ENCODE measurements at places on chromosomes 5 and 9.

DNA sequence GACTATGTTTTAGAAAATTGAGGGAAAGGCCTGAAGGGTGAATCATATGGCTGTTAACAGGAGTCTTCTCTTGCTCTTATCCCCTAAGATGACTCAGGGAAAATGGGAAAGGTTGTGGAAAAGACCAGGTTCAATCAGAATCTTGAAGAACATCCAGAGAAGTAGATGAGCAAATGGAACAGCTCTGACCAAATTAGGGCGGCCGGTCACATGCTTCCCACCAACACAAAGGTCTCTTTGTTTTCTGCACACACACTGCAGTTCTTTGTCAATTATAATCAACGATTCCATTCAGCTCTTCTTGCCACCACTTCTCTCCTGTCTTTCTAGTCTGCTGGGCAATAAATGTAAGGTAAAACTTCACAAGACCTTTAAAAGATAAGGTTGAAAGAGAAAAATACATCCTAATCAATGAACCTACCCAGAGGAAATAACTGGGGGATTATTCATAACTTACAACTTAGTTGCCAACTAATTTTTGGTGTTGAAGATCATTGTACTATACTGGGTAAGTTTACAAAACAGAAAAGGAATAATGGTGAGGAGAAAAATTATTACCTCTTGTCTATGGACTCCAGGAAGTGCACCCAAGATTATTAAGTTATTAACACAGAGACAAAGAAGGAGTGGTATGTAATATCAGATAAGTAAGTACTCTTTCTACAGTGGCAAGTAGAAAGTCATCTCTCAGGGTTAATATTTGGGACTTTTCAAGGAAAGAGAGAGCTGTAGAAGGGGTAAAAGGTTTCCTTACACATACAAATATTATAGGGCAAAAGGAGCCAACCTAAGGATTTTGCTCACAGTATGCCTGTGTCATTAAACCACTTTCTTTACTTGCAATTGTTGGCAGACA lies 441.9 kb upstream of the PIK3R1 start:
- DNase-seq = peak; percentile 94

GRCh38 chr5:115458003-115458409 lies 86.6 kb downstream of the FEM1C start:
- no peak for DNase-seq

DNA sequence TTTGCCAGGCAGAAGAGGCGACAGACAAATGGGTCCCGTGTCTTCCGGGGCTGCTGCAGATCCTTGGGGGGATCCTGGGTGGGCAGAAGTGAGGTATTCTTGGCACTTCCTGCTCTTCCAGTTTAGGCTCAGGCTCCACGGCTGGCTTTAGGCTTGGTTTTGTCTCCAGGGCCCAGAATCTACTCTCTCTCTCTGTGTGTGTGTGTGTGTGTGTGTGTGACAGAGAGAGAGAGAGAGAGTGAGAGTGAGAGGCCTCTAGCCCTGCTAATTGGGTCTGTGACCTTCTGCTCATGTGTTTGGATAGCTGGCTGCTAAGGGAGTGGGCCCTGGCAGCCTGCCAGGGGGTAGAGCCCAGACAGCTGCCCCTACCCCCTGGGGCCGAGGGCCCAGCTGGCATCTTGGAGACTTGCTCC lies 39.3 kb downstream of the CRB2 start:
- no peak for DNase-seq

GRCh38 chr9:132078699-132079356 lies 839 bp downstream of the MED27 start:
- DNase-seq = no peak

DNA sequence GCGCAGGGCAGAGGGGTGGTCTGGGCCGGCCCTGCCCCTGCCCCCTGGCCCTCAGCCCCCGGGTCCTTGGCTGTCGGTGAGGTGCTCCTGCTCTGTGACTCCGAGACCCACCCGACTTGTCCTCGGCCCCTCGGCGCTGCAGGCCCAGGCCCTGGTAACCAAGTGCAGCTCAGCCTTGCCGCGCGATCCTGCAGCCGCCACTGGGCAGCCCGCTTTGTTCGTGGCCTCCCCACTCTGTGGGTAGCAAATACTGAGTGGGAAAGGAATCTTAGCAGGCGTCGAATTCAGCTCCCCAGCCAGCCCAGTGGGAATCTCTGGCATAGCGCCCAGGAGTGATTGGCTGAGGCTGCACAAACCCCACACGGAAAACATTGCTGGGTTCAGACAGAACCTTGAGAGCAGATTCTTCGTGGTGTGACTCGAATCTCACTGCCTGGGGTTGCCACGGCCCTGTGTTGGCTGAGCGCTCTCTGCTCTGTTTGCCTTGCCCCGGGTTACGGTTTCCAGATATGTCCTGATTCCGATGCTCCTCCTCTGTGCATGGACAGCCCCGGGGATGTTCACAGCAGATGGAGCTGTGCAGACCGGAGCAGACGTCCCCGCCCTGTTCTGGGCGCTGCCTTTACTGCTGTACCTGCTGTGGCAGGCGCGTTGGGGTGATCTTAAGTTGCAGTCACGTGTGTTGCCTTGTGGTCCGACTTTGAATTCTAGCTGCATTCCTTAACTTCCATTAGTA lies 13.4 kb upstream of the EXOC3 start:
- DNase-seq = no peak

- peak; percentile 63 for DNase-seq
Observed at GRCh38 chr5:16690243-16690852, 73.6 kb upstream of the RETREG1 start.

GRCh38 chr5:151362970-151363369 lies 15.6 kb upstream of the SLC36A2 start:
- no peak for DNase-seq

DNA sequence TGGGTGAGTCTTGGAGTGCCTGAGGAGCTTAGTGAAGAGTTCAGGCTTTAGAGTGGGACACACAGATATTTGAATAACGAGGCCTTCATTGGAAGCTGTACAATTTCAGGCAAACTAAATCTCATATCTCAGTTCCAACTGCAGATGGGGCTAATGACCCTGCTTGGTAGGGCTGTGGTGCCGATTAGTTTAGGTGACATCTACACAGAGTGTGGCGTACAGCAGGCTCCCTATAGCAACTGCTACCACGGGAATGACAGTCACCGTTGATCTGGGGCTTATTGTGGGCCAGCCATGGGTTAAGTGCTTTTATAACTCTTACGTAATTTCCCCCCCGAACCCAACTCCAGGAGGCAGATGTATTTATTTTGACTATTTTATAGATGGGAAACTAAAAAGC lies 70.8 kb downstream of the FAT2 start:
- DNase-seq = no peak

- DNase-seq = no peak
Observed at GRCh38 chr5:6573651-6574101, 59.2 kb downstream of the NSUN2 start.

- no peak for DNase-seq
Observed at GRCh38 chr5:170755679-170756456, 27.7 kb upstream of the GABRP start.

DNA sequence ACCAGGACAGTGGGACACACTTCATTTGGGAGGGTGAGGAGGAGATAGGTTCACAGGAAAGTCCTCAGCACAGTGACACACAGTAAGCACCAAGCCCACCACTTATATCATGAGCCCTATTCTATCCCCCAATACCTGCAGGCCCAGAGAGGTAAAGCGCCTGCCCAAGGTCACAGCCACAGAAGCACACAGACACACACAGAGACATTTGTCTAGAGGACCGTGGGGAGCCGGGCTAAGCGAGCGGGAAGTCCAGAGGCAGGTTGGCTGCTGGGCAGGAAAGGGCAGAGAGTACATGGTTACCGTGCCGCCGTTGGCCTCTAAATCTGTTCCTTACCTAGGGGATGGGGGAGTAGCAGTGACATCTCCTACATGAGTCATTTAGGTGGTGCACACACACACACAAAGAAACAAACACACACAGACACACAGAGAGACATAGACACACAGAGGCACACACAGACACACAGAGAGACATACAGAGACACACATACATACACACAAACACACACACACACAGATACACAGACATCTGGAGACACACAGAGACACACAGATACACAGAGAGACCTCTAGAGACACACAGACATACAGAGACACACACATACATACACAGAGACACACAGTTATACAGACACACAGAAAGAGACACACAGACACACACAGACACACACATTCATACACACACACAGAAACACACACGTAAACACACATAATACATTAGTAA lies 15.9 kb upstream of the DUSP1 start:
- no peak for DNase-seq

GRCh38 chr9:90607701-90608516 lies 34.7 kb downstream of the DIRAS2 start:
- DNase-seq = no peak

DNA sequence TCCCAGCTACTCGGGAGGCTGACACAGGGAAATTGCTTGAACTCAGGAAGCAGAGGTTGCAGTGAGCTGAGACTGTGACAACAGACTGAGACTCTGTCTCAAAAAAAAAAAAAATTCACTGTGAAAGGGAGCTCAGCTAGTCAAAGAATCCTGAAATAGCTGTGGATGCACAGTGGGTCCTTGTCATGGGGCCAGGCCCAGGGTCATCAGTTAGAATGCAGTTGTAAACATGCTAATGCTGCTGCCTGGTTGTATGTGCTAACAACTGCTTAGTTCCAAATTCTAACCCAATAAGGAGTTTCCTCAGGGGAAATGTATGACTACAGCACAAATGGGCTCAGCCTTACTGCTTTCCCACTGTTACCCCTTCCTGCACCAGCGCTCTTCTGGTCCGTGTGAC lies 84.0 kb downstream of the PALM2AKAP2 start:
- DNase-seq = no peak

DNA sequence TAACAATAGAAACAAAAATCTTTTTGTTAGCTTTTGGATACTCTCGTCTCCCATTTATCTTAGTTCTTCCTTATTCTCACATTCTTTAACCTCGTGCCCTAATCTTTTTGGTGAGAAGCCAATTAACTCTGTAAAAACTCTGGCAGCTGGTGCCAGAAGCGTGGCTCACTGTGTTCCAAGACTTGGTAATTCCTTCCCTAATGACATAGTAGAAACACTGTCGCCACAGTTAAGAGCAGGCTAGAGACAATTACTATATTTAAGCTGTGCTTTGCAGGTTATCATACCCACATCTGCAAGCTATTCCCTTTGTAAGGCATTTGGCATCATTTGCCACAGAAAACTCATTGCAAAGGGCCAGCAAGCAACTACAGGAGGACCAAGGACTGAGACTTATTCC lies 160.9 kb upstream of the PIK3R1 start:
- no peak for DNase-seq

- no peak for DNase-seq
Observed at GRCh38 chr9:126151686-126152134, 174.9 kb upstream of the MVB12B start.

GRCh38 chr5:82218374-82219156 lies 59.6 kb downstream of the RPS23 start:
- DNase-seq = no peak

GRCh38 chr9:98964911-98965336 lies 21.2 kb downstream of the COL15A1 start:
- no peak for DNase-seq

GRCh38 chr9:129307227-129307970 lies 129.3 kb upstream of the IER5L start:
- DNase-seq = no peak

DNA sequence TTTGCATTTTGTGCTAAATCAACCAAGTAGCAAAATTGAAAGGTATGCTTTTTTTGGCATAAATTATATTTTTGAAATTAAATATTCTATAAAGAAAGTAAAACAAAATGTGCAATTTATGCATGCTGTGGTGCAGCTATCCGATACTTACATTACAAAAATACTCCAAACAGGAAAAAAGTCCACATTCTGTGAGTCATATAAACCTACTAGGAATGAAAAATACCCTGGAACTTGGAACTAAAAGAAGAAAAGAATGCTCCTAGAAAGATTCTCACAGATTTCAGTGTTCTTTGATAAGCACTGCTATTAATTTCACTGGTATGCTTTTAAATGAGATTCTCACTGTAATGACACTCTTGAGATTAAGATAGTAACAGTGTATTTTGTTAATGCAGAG lies 92.6 kb downstream of the OSMR start:
- DNase-seq = no peak

GRCh38 chr5:13591621-13592020 lies 352.9 kb downstream of the DNAH5 start:
- peak; percentile 97 for DNase-seq

Data from HT1080 (cell line).